ENCODE measurements at places on chromosomes 16 and 17.

- DNase-seq = no peak
Measured at GRCh38 chr17:72090108-72090507, 30.7 kb upstream of the SOX9 start.

GRCh38 chr17:64448665-64449512 lies at the start of gene MILR1:
TSS of gene MILR1 (plus strand) at chr17:64449115. CDS start at chr17:64449169, 54 bp downstream.
- DNase-seq = no peak

GRCh38 chr17:81245024-81245664 lies 6.0 kb downstream of the NDUFAF8 start:
- DNase-seq = no peak

GRCh38 chr17:879546-880442 lies 97.6 kb downstream of the MRM3 start:
- peak; percentile 33 for DNase-seq

DNA sequence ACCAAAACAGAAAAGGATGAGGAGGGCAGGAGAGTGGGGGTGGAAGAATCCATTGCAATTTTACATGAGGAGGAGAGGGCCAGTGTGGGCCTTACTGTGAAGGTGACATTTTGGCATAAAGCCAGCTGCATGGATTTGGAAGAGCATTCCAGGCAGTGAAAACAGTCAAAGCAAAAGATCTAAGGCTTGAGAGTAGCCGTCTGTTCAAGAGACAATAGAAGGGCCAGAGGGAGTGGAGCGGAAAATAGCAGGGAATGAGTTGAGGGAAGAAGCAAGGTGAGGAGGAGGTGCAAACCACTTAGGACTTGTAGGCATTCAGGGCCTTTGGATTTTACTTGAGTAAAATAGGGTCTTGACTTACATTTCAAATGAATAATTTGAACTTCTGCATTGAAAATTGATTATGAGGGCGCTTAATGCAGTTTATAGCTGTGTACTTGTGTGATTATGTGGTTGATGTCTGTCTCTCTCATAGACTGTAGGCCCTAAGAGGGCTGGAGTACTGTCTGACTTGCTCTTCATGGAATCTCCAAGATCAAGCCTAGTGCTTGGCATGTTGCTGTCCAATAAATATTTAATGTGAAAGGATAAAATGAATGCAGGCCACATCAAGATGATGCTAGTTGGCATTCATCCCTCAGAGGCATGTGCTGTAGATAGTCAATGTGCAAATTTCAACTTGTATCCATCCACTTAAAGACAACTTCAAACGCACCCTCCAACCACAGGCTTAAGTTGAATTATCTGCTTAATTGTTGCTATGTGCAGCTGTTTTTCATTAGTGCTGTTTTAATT lies 772.1 kb upstream of the RBFOX1 start:
- DNase-seq = no peak

GRCh38 chr17:64385187-64386083 lies 5.2 kb downstream of the PECAM1 start:
- DNase-seq = no peak

DNA sequence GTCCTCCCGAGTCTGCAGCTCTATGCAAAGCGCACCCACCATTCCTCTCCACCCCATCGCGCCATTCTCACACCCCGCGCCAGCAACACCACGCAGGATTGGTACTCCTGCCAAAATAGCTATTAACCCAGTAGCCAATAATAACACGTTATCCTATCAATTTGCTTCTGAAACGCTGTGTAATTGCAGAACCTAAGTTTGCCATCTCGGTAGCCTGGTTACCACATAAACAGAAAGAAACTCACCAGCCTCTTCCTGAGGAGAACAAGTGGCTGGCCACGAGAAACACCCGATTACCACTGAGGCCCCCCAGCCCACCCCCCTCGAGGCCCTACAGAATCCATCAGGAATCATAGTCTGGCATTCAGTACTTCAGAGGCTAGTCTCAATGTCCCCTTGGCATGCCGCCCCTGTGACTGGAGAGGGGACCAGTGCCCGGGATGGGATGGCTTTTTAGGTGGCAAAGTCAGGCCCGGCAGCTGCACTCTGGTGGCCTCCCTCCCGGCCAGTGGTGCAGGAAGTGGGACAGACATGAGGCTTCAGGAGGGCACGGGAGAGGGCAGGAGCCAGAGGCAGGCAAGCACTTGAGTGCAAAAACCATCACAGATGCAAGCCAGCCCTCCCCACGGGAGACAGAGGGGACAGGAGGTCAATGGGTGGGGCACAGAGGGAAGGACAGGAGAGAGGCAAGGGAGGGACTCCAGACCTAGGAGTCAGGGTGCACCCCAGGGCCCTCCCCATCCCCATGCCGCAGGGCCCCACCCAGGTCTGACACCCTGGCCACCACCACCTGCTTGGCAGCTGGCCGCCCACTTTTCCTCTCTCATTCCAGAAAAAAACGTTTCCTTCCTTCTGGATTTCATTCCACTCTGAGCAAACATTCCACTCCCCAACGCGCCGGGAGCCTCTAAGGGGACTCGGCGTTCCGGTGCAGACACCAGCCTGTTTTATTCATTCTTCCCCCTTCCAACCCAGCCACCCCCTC lies 192.5 kb downstream of the ZNF423 start:
- DNase-seq = no peak

DNA sequence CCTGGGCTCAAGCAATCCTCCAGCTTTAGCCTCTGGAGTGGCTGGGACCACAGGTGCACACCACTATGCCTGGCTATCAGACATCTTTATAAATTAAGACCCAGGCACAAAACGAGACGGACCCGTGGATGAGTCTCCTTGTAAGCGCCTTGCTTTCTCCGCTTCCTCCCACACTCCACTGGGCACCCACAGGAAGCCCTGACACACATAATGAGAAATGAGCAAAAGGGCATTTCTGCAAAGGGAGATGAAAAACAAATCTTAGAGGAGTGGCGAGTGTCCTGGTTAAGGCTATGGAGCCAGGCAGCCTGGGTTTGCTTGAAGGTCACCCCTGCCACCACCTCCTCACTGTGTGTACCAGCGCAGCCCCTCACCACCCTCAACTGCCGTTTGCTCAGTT lies 56.3 kb downstream of the XYLT1 start:
- DNase-seq = no peak

DNA sequence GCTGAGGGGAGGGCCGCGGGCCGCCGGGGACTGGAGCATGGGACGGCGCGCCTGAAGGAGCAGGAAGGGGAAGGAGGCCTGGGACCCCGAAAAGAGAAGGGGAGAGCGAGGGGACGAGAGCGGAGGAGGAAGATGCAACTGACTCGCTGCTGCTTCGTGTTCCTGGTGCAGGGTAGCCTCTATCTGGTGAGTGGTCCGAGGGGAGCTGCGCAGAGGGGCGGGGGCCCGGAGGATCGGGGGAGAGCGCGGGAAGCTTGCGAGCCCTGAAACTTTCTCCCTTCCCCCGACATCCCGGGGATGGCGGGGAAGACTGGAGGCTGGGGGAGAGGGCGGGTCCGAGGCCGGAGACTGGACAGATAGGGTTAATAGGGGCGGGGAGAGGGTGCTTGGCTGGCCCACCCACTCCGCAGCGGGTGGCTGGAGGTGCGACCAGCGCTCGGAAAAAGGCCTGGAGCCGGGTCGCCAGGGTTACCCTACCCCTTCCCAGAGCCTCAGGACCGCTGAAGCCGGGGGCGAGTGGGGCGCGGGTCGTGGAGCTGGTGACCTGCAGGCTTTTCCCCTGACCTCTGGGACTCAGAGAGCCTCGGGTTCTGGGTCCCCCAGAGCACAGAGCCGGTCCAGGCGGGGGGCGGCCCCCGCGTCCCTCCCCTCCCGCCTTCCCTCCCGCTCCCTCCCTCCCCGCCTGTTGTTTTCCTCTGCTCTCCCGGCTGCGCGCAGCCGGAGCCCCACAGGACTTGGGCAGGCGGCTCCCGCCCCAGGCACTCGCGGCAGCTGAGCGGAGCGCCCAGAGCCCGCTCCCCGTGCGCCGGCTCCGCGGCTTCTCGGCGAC lies 631 bp downstream of the NXPH3 start:
- DNase-seq = no peak

- DNase-seq = no peak
Measured at GRCh38 chr16:2828521-2828840, 1.6 kb upstream of the ZG16B start.

DNA sequence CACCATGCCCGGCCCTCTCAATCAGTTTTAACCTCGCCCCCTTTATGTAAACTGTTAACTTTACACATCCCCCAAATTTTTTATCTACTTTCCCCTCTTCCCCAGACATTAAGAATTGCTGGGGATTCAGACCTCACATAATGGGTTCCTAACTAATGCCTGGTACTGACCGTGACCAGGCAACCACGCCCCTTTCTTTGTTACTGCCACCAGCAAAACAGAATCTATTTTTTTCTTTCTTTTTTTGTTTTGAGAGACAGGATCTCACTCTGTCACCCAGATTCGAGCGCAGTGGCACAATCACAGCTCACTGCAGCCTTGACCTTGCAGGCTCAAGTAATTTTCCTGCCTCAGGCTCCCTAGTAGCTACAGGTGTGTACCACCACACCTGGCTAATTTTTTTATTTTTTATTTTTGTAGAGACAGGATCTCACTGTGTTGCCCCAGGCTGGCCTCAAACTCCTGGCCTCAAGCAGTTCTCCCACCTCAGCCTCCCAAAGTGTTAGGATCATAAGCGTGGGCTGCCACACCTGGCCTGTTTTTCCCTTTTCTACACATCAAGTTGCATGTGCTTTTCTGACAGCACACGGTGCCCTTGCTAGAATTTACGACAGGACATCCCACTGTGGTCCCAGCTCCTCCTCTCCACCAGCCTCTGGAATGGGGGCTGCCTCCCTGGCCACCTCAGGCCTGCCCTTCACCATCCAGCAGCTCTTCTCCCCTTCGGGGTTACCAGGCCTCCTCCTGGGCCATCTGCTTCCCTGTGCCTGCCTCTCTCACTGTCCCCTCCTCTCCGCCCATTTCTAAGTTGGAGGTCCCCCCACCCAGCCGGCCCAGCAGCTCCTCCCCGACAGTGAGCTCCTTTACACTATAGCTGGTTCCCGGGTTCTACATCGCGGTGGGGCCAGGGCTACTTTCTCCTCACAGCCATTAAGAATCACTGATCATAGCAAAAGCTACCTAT lies 10.8 kb downstream of the CPNE2 start:
- no peak for DNase-seq

DNA sequence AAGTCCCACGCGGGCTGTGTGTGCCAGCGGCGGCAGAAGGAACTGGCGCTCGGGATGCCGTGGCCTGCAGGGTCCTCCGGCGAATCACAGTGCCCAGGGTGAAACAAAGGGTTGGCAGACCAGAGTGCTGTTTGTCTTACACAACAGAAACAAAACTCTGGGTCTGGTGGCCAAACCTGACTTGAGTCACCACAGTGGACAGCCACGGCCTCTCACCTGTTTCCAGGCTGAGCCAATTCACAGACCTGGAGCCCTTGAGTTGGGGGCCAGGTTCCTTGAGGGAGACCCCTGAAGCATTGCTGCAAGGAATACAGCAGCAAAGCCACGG lies 2.1 kb upstream of the CHMP6 start:
- no peak for DNase-seq

- DNase-seq = no peak
Measured at GRCh38 chr17:79785900-79786810, 8.2 kb downstream of the CBX2 start.

DNA sequence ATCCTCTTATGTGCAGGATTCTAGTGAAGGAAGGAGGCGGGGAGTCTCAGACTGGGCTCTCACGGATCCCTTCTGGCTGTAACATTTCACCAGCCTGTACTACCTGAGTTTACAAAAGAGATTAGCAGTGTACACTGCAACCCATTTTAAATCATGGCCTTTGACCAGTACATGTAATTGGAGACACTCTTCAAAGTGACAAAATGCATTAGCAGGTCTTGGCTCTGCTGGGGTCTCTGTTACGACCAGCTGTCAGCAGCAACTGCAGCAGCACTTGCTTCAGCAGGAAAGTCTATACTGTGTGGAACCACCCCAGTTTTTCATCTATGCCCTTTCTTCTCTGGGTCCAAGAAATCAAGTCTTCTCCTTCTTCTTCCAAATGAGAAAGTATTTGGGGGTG lies 322.8 kb upstream of the ASIC2 start:
- no peak for DNase-seq

GRCh38 chr16:678858-679813 lies 1.1 kb upstream of the STUB1 start:
- DNase-seq = no peak

GRCh38 chr16:30858111-30858495 lies 35.8 kb downstream of the BCL7C start:
- no peak for DNase-seq

GRCh38 chr17:29133121-29133713 lies 47.0 kb downstream of the MYO18A start:
- DNase-seq = no peak

- DNase-seq = peak; percentile 19
Measured at GRCh38 chr17:65514082-65514481, 47.4 kb downstream of the AXIN2 start.

DNA sequence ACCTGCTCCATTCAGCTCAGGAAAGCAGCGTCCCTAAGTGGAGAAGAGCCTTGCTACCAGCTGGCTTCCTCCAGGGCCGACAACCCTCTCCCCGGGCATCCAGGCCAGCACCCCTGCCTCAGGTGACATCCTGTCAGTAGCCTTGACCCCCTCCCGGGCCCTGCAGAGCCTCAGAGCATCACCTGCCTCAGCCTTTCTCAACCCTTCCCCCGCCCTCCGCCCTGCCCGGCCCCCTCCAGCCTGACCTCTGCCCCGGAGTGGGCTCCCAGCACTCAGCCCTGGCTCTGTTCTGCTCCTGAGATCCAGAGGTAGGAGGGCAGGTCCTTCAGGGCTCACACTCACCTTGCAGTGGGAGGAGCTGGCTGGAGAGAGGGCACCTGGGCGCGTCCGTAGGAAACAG lies 73.8 kb upstream of the METRNL start:
- DNase-seq = no peak

DNA sequence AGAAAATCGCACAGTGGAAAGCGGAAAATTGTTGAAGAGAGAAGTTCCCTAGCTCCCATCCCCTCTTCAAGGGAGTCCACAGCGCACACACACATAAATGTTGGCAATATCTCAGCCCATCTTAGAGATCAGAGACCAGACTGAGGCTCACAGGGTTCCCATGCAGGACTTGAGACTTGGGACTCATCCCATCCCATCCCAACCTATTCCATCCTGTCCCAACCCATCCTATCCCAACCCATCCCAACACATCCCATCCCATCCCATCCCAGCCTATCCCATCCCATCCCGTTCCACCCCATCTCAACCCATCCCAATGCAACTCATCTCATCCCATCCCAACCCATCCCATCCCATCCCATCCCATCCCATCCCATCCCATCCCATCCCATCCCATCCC lies 29.6 kb downstream of the GSG1L start:
- no peak for DNase-seq

All from stimulated activated CD4-positive, alpha-beta T cell treated with anti-CD3 and anti-CD28 coated beads, Interleukin-1b, Interleukin-23, amount 100 ng/mL, for 24 hours (primary cell).